Activated naive CD4-positive, alpha-beta T cell treated with anti-CD3 and anti-CD28 coated beads for 36 hours (primary cell): ENCODE measurements at places on chromosomes 3 and 15. TPM values are rescaled to one million over a fixed set of nuclear protein-coding genes. Genes with fewer than 3 reads are reported as not detected.

- no peak for DNase-seq
Observed at GRCh38 chr3:197874653-197875052, 75.3 kb upstream of the RPL35A start.

GRCh38 chr3:116950301-116951055, 240.9 kb downstream of the TUSC7 start:
- DNase-seq, result no peak

DNA sequence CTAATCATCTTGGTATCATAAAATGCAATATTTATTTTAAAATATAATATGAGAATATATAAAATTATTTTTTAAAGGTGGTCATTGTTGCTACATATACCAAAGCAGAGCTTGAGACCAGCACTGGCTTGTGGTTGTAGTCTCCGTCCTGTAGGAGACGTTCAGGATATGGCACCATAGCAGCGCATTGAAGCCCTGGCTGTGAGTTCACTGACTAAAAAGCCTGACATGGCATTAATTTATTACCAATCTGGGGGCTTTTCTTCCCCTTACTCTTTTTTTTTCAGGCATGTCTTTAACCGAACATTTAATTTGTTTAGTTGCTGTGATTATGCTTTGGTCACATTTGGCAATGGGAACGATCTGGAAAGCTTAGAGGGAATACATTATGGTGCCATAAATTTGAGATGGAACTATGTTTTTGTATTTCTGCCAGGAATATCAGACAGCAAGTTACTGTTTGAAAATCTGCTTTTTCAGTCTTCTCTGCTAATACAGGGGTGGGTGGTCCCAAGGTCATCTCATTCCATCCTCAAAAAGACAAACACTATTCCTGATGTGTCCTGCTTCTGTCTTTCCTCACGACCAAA, 108.5 kb downstream of the ZIC4 start:
- no peak for DNase-seq

Gene SENP7
- total RNA-seq, result 16.8 TPM

DNA sequence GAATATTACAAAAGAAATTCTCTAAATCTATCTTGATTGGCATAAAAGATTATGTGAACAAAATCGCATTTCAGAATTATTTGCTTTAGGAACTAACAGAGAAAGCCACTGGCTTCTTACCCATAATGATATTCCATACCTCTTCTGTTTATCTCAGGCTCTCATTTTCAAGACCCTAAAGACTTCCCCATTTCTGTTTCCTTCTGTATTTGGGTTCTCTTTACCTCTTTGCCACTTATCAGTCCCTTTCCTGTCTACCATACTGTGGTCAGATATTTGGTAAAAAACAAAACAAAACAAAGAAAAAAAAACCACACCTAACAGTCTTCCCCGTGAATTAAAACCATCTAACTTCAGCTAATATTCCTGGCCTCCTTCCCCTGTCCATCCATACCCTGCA, 108.5 kb downstream of the LRRC28 start:
- DNase-seq, result no peak
